ENCODE measurements at places on chromosomes 16 and 17.

DNA sequence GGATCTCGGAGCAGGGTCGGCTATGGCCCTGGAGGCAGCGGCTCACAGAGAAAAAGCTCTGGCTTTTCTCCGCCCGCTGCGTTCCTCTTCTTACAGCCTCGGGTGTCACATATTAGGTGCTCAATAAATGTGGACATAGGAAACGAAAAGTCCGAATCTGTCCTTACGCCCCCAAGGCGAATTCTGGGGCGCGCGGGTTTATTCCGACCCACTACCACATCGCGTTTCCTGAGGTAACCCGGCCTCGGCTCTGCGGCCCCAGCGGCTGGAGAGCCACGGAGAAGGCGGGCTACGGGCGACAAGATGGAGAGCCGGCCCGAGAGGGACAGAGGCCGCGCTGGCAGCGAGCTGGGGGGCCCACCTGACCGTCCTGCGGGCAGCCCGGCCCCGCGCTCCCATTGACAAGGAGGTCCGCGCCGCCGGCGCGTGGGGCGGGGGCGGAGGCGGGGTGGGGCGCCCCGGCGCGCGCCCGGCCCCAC lies 573 bp upstream of the GNAO1 start:
- peak; percentile 60 for DNase-seq

DNA sequence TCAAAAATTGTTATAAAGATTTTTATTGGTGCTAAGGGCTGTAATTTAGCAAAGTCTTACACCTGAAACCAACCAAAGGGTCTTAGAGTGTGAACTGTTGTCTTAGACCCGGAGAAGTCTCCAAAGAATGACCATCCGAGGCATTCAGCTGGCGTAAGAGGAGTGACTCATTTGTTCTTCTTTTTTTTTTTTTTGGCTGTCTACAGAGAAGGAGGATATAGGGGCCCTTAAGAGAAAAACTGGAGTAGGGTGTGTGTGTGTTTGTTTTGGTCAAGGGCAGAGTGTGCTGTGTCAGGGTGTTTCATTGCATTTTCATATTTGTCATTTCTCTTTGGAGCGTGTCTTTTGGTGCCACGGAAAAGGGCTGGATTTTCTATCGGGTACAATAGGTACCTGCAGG lies 508.0 kb downstream of the WWOX start:
- no peak for DNase-seq

DNA sequence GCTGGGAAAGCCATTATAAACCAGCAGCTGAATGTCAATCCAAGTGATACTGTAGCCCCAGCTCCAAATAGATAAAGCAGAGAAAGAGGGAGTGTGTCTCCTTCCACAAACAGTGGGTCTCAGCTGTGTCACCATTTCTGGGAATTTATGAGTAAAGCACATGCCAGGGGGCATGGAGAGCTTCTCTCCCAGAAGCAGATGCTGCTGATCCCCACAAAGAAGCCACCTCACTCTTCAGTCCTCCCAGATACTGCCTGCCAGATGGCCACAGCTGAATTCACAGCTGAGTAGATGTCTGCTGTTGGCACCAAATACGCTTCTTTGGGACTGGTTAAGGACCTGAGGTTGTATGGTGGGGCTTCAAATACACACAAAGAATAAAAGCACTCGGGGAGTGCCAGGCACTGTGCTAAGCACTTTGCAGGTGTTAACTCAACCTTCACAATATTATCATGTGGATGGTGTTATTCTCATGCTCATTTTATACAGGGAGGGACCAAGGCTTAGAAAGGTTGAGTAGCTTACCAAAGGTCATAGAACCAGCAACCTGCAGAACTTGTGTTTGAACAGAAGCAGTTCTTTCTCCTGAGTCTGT lies 298.3 kb downstream of the CDH11 start:
- no peak for DNase-seq

DNA sequence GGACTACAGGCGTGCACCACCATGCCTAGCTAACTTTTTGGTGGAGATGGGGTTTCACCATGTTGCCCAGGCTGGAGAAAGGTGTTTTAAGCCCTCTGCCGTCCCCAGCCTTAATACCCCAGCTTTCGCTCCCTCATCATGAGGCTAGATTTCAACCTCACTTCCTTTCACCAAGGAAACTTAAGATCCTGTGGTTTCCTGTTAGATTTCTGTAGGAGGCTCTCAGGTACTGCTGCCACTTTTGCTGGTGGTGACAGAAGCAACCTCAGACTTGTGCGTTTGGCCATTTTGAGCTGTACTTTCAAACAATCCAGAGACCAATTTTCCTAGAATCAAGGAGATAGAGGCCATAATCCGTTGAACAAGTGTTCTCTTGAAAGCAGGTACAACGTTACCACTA lies 36.2 kb downstream of the MPHOSPH6 start:
- DNase-seq: no peak

DNA sequence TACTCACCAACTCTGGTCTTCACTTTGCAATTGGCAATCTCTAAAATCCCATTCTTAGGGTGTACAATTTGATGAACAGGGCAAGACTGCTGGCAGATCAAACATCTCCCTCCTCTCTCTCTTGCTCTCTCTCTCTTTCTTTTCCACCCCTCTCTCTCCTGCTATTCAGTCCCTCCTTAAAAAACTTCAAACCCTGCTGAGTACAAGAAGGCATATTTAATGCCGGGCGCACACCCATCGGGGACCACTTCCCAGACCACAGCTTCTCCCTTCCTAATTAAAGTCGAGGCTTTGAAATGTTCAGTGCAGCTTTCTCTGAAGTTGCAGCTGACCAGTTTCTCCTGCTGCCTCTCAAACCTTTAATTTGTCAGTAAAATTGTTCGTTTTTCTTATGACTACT lies 185.4 kb upstream of the CDH11 start:
- DNase-seq: no peak

GRCh38 chr17:39700148-39700987 lies 504 bp downstream of the ERBB2 start:
- no peak for DNase-seq

GRCh38 chr16:56332464-56333079 lies 92.8 kb downstream of the AMFR start:
- DNase-seq: no peak

GRCh38 chr17:12136646-12137045 lies 116.0 kb downstream of the MAP2K4 start:
- no peak for DNase-seq

GRCh38 chr16:59342669-59343068 lies 608.6 kb upstream of the GOT2 start:
- DNase-seq: no peak

DNA sequence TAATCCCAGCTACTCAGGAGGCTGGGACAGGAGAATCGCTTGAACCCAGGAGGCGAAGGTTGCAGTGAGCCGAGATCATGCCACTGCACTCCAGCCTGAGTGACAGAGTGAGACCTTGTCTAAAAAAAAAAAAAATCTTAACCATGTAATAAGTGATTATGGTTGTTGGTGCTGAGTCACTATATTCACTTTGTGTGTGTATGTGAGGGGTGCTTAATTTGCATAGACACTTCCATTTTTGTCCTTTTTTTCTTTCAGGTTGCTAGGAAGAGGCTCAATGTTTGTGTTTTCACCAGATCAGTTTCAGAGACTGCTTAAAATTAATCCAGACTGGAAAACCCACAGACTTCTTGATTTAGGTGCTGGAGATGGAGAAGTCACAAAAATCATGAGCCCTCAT lies 18.2 kb downstream of the METTL9 start:
- DNase-seq: no peak

GRCh38 chr17:45087504-45087975 lies 26.4 kb downstream of the NMT1 start:
- DNase-seq: no peak

- DNase-seq: no peak
Measured at GRCh38 chr16:22098405-22099255, 6.3 kb downstream of the VWA3A start.

DNA sequence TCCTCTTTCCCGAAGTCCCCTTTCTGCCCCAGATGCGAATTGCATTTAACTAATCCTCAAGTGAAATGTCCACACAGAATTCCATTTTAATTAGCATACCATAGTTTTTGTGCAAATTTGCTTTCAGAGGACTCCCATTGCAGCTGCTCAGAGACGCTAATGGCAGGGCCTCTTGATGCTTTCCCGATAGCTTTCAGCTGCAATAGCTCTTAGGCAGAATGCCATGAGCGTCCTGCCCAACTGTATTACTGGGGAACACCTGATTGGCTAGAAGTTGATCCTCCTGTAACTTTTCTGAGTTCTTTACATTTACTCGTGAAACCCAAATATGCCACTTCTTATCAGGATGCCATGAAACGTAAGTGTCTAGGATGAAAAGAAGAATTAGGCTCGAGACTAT lies 203.0 kb downstream of the UTP18 start:
- DNase-seq: no peak

DNA sequence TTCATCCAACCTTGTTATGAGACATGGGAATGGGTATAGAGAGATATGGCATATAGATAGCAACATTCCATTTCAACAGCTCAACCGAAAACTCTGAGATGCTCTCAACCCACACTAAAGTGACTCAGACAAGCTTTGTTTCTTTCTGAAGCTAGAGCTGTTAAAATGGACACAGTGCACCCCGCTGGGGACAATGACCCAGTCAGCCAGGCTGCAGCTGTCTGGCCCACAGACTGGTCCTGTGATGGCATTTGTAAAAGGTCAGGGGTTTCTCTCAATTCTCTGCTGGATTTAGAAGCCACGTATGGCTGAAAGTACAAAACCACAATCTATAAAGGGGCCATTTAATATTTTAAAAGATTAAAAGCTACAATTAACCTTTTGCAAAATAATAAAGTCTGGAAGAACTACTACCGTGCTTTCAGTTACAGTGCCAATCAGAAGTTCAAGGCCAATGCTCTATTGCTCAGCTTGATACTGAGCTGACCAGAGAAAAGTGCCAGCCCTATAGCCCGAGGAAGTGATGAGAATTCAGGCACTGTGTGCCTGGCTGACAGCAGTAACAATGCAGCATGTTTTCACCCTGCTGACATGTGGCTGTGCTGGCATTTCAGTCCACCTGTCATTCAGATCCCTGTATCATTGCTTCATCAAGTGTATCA lies 60.2 kb downstream of the TEX2 start:
- DNase-seq: no peak

GRCh38 chr16:76121636-76122035 lies 155.6 kb upstream of the CNTNAP4 start:
- no peak for DNase-seq

DNA sequence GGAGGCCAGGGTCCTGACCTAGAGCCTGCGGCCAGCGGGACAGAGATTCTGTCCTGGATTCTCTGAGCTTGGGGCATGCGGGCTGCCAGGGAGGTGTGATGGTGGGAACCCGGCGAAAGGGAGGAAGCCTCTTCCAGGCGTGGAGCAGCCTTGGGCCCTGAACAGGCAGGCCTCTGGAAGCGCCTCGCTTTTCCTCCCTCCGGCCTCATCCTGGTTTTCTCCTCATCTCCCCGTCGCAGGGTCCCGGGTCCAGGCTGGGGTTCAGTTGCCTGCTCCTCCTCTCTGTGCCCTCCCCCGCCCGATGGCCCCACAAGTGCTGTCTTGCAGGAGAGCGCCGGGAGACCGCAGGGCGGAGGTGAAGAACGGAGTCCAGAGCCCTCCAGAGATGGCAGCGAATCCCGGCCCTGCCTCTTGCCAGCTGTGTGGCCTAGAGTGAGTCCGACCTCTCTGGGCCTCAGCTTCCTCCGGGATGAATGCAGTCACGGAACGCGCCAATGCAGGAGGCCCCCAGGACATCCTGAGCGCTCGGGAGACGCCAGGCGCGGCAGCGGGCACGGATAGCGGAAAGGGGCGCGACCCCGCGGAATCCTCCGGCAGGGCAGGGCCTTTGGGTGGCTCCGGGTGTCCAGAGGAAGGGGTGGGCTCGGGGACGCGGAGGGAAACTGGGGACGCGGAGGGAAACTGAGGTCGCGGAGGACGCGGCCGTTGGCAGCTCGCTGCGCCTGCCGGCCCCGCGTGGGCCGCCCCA lies 553 bp upstream of the RAB11FIP4 start:
- DNase-seq: peak; percentile 52

- DNase-seq: peak; percentile 74
Measured at GRCh38 chr17:49224198-49224996, 6.2 kb downstream of the PHOSPHO1 start.

GRCh38 chr16:29989111-29989858 lies 6.1 kb downstream of the HIRIP3 start:
- no peak for DNase-seq

GRCh38 chr17:81513753-81514488 lies 1.3 kb upstream of the ACTG1 start:
- peak; percentile 81 for DNase-seq

GRCh38 chr17:9356488-9356911 lies 219.1 kb downstream of the STX8 start:
- no peak for DNase-seq

GRCh38 chr17:1030684-1031532 lies 34.0 kb downstream of the TIMM22 start:
- DNase-seq: no peak

GRCh38 chr17:17700251-17700969 lies 19.2 kb downstream of the RAI1 start:
- no peak for DNase-seq

DNA sequence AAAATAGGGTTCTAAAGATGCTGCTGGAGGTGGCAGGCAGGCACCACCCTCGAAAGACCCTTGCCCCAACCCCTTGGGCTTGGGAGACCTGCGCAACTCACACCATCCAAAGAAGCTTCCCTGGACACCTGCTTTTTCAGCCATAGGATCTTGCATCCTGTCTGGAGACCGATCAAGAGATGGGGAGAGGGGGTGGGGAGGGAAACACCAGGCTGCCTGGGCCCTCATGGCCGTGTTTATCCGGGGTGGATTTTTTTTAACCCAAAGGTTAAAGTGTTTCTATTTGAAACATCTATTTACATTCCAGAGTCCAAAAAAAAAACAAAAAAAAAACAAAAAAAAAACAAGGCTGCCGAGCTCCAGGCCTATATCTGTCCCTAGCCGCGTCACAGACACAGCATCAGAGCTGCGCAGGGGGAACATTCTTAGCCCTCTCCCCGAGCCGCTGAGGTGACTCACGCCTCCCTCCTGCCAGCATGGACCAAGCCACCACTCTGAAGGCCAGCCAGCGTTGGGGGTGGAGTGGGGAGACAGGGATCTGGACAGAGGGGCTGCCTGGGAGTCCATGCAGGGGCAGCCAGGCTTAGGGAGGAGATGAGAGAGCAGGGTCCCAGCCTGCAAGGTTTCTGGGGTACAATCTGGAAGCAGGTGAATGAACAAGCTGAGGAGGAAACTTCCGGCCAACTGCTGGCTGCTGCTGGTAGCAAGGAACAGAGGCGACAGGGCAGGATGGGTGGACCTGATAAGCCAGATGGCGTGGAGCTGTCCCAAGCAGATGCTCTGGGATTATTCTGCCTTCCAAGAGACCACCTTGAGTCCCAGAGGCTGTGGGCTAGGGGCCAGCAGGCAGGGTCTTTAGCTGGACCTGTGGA lies 14.8 kb downstream of the HDAC5 start:
- DNase-seq: no peak

GRCh38 chr16:70688246-70688742 lies 2.4 kb upstream of the MTSS2 start:
- DNase-seq: no peak

GRCh38 chr16:67177743-67178699 lies 5.7 kb downstream of the MATCAP1 start:
- peak; percentile 75 for DNase-seq

- no peak for DNase-seq
Measured at GRCh38 chr17:50363217-50364060, 9.5 kb downstream of the MRPL27 start.

DNA sequence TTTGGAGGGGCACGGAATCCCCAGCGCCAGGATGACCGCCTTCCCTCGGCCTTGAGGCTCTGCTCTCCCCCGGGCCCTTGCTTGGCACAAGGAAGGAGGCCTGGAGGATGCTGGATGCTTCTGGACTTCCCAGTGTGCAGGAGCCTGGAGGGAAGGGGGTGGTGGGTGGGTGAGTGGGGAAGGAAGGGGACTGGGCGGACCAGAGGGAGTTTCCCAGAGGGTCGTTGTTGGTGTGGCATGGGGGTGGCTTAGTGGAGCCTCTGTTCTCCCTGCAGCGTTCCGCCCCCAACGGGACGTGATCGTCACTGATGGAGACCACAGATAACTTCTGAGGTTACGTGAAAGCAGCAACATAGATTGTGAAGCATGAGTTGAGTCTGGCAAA lies 140.0 kb downstream of the IRF8 start:
- peak; percentile 68 for DNase-seq
